ENCODE measurements at places on chromosomes 12 and 14.

GRCh38 chr12:121170151-121170550, 37.5 kb downstream of the P2RX7 start:
- no peak for DNase-seq

DNA sequence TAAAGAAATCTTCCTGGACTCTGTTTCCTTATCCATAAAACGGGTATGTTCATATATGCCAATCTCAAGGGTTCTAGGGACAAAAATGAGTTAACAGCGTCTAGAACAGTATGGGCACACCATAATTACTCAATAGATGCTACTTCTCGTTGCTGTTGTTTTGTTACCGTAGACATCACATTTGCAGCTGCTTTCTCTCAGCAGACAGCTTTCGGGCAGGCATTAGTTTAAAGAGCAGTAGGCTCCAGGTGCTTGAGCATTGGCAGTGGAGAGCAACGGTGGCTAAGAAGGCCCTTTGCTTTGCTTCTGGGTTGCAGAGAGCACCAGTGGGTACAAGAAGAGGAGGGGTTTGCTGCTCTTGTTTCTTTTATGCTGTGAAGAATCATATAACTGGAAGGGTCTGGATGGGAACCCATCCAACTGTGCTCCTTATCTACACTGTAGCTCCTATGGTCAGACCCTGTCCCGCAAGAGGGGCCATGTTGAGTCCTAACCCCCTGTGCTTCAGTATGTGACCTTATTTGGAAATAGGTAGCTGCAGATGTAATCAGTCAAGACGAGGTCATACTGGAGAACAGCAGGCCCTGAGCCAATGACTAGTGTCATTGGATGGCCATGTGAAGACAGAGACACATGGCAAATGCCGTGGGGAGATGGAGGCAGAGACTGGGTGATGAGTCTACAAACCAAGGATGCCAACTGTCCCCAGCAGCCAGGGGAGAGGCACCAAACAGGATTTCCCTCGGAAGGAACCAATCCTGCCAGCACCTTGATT, 120.0 kb downstream of the RBM19 start:
- DNase-seq = no peak

DNA sequence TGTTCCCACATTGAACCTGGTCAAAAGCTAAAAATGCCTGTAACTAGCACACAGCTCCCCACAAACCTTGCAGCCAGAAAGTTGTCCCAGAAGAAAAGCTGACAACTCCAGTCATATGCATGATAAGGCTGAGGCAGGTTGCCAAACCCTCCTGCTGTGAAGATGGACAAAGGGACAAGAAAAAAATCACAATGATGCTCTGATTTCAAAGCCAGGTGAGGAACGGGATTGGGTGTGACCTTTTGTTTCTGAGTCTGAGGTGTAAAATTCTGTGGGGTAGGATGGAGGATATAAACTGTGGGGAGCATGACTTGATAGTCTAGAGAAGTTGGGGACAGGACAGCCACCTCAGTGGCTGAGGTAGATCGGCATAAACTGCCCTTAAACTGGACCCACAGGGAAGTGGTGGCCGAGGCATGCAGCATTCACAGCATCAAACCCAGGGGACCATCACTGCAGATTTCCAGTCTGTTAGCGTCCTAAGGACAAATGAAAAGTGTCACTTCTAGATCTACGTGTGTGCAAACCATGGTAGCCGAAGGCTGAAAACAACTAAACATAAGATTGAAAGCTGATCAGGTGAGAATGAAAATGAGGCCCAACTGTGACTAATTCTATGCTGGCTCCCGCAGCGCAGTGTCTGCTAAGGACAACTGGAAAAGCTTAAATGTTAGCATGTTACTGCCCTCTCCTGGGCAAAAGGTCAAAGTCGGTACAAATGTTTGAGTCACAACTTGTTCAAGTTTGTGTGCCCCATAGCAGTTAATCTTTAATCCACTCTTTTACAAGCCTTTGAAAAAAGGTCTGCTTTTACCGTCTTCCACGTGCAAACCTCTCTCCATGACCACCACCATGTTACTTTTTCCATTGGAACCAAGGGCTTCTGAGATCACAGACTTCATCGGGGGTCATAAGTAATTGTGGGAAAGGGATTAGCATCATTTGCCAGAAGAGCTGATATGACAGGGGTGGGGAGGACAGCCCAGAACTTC, 39.8 kb downstream of the GRIN2B start:
- no peak for DNase-seq

DNA sequence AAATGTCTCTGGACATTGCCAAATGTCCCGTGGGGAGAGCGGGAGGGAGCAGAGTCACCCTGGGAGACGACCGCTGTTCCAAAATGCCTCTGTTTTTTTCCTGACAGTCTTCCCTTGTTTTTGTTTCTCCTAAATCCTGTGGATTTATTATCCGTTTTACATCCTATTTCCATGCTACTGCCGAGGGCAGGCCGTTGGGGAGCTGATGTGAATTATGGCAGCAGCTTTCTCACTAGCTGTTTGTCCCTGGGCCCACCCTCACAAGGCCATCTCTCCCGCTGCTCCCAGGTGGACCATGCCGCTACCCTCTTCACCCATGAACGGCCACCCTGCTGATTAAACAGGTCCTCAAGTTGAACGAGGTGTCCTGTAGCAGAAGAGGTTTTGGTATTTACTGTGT, 55.2 kb downstream of the FBXL14 start:
- DNase-seq = no peak

DNA sequence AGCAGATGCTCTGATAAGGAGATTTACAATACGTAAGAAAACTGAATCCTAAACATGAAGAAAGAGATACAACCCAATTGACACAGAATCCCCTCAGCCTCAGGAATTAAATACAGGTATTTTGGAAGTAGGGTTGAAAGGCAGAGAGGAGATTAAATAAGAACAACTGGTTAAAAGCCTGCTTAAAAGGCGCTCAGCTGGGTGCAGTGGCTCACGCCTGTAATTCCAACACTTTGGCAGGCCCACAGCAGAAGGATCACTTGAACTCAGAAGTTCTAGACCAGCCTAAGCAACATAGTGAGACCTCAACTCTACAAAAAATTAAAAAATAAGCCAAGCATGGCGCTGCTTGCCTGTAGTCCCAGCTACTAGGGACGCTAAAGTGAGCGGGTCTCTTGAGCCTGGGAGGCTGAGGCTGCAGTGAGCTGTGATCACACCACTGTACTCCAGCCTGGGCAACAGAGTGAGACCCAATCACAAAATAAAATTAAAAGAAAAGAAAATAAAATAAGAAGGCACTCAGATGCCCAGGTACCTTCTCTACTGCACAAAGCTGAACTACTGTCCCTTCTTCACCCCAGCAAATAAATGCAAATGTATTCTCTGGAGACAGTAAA, 32.9 kb downstream of the MED13L start:
- DNase-seq = no peak

GRCh38 chr12:517538-517937, 57.8 kb downstream of the B4GALNT3 start:
- no peak for DNase-seq

- DNase-seq = no peak
These were observed 76.9 kb upstream of the REP15 start for GRCh38 chr12:27619308-27619707.

DNA sequence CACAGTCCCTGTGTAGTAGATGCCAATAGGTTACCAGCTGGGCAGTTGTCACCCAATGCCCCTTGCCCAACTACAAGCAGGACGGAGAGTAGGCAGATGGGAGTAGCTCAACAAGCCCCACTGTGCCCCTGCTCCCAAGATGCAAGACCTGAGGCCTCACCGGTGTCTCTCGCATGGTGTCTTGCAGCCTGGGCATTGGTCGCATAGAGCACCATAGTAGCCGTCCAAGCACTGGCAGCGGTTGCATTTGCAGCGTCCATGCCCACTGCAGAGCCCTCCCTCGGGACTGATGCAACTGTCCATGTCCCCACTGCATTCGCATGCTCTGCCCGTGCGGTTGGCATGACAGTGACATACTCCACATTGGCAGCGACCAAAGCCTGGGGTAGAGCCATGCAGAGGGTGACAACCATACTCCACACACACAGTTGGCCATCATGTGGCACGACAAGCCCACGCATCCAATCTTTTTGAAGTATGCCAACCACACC, 11.9 kb upstream of the CSAD start:
- no peak for DNase-seq

- no peak for DNase-seq
These were observed 23.4 kb downstream of the PLEKHG3 start for GRCh38 chr14:64727551-64728071.

GRCh38 chr12:49086116-49086515, 8.5 kb downstream of the DHH start:
- DNase-seq = no peak

DNA sequence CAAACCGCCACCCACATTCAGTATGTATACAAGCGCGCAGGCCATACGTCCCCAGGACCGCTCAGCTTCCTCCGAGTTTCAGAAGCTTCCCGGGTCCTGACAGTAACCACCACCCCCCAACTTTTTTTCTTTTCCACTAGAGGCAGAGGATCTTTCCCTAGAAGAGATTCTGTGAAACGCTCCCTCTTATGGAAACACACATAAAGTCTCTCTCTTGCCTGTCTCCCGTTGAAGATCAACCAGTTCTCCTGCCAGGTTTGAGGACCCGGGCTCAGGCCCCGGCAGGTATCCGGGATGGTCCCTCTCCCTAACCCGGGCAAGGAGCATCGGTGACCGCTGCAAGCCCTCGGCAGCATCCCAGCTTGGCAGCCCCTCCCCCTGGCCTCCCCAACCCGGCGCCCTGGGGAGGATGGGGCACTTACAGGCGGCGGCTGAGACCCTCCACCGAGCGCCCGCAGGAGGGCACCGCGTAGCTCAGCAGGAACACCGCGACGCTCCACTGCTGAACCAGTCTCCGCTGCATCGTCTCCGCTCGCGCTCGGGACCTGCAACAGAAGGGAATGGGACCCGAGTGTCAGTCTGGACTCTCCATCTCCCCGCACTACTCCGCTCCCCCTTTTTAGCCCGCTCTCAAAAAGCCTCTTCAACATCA, 3.4 kb downstream of the PTHLH start:
- DNase-seq = no peak

DNA sequence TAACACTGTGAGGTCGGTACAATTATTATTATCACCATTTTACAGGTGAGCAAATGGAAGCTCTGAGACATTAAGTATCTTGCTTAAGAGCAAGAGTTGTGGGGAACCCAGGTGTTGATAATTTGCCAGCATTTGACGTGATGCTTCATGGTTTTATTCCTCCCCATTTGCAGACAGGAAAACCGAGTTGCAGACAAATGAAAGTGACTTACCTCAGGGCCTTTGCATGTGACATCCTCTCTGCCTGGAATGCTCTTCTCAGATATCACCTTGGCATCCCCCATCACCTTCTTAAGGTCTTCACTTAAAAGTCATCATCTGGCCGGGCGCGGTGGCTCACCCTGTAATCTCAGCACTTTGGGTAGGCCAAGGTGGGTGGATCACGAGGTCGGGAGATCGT, 21.0 kb upstream of the P2RX7 start:
- no peak for DNase-seq

DNA sequence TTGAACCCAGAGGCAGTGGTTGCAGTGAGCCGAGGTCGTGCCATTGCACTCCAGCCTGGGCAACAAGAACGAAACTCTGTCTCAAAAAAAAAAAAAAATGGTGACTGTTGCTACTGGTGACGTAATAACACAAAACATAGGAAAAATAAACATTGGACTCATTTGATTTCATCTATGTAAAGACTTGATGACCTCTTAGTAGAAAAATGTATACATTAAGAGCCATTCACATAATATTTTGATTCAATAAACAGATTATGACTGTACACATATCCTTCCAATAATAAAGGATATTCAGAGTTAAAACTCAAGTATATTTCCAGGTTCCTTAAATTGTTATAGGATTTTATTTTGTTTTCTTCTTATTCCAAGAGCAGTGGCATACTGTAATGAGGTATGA, 65.7 kb upstream of the AEBP2 start:
- DNase-seq = no peak

- DNase-seq = no peak
These were observed 359.9 kb downstream of the TRHDE start for GRCh38 chr12:72631926-72632685.

- DNase-seq = no peak
These were observed 479.2 kb downstream of the RPS29 start for GRCh38 chr14:49106741-49107667.

- no peak for DNase-seq
These were observed 349 bp downstream of the CDC42BPB start for GRCh38 chr14:103057028-103057371.

DNA sequence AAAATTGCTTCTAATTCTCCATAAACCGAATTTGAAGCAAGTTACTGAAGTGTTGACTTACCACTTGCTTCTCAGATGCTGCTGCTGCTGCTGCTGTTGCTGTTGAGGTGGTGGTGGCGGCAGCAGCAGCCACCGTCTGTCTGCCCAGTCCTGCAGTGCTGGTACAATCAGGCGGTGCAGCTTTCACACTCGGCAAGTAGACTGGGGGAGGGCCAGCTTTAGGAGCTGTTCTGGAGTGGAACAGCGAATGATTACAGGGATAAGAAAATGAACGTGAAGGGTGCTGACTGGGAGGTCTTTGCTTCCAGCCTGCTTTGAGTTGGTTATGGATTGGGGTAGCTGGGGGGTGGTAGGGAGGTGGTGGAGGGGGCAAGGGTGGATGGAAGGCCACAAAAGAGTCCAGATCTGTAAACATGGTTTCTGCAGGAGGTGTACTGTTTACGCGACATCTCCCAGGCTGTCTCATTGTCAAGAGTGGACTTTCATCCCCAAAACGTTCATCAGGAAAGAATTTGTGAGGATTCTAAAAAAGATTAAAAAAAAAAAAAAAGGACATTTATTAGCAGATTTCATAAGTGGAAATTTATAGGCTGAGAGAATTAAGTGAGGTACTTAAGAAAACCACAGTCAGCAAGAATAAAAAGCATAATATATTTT, 38.8 kb downstream of the UBR7 start:
- DNase-seq = no peak

DNA sequence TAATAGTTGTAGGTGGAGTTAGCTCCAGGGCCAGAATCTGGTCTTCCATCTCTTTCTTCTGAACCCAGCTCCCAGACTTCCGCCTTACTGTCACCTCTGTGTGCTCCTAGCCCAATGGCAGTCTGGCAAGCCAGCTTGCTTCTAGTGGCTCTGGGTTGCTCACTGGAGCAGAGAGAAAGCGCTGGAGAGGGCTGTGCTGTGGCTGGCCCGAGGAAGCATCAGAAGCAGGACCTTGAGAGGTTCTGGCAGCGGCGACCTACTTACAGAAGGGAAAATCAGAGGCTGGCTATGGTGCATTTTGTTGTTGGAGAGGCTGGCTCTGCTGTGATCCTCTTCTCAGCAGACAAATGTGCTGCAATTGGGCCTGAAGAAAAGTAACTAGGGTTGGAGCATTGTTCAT, 28.6 kb downstream of the KCNA5 start:
- DNase-seq = no peak

DNA sequence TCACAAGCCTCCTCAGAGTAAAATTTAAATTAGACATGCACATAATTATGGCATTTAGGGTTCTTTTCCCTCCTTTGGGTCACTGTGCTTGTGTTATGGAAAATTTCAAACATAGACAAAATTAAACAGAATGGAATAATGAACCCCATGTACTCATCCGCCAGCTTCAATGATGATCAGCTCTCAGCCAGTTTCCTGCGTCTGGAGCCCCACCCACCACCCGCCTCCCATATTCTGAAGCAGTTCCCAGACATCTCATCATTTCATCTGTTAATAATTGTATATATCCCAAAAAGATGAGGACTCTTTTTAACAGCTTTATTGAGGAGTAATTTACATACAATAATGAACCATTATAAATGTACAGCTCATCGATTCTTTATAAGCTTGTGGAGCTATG, 128.2 kb downstream of the EML1 start:
- no peak for DNase-seq

- DNase-seq = no peak
These were observed 21.5 kb downstream of the BATF start for GRCh38 chr14:75543786-75544185.

Measured in activated CD4-positive, CD25-positive, alpha-beta regulatory T cell (primary cell).